ENCODE measurements at places on chromosomes 12 and 14. TPM values are rescaled to one million over a fixed set of nuclear protein-coding genes. Genes with fewer than 3 reads are reported as not detected.

Gene PTCSC3
- not detected for total RNA-seq

Gene OTOGL
- not detected for total RNA-seq

Gene TMED10
- total RNA-seq: 141 TPM

Gene RTL1
- not detected for total RNA-seq

Gene APOF
- not detected for total RNA-seq

Gene SLC17A8
- total RNA-seq: not detected

Gene ETNK1
- total RNA-seq: 7.7 TPM

Gene MSRB3
- 45.4 TPM for total RNA-seq

Gene DACT1
- not detected for total RNA-seq

Gene TDRD9
- total RNA-seq: not detected

Gene CLEC2B
- 4.7 TPM for total RNA-seq

Gene IFI27
- total RNA-seq: 560 TPM

Gene GNB3
- total RNA-seq: 0.14 TPM

Gene KLHL33
- total RNA-seq: not detected

Gene HOXC10
- 38.1 TPM for total RNA-seq

Gene CCDC63
- not detected for total RNA-seq

Gene RAB15
- total RNA-seq: 2.9 TPM

Gene TMEM52B
- not detected for total RNA-seq

Gene TESPA1
- not detected for total RNA-seq

Gene KLRK1
- not detected for total RNA-seq

Gene PRH2
- total RNA-seq: not detected

Gene DNAJC22
- 22.0 TPM for total RNA-seq

Gene LRTM2
- not detected for total RNA-seq

Gene TAS2R43
- total RNA-seq: not detected

Gene KLRC1
- total RNA-seq: not detected

Gene PA2G4
- total RNA-seq: 415 TPM

Gene METAP2
- 41.9 TPM for total RNA-seq

Gene LRRK2
- 2.5 TPM for total RNA-seq

Gene SLC16A7
- 12.5 TPM for total RNA-seq

Gene AJUBA
- 109 TPM for total RNA-seq

Gene ACRBP
- 1.9 TPM for total RNA-seq

Gene SPRYD4
- total RNA-seq: 3.0 TPM

Gene XRCC3
- total RNA-seq: 32.9 TPM

Gene FOS
- 4.5 TPM for total RNA-seq

Gene FKBP11
- 20.0 TPM for total RNA-seq

Gene BIN2
- total RNA-seq: not detected

Gene GPR132
- not detected for total RNA-seq

Gene C12orf50
- total RNA-seq: not detected

Gene FOXG1
- total RNA-seq: not detected

Gene PMCH
- total RNA-seq: not detected

Gene IL26
- not detected for total RNA-seq

Gene MAPK1IP1L
- 18.9 TPM for total RNA-seq

Gene FAR2
- not detected for total RNA-seq

Gene TAC3
- not detected for total RNA-seq

Gene KRT81
- total RNA-seq: not detected

Gene MMP17
- 1.0 TPM for total RNA-seq

Gene C14orf180
- not detected for total RNA-seq

Gene KRT2
- total RNA-seq: not detected

Gene ABCB9
- total RNA-seq: 4.8 TPM

Gene MYRFL
- not detected for total RNA-seq

Gene ACOT4
- total RNA-seq: not detected

All from Caki2 (cell line).